ENCODE measurements at places on chromosomes 2 and 18.
A peak's percentile ranks its signal among the peaks of the same experiment; 100 is the strongest.

GRCh38 chr18:7202169-7202568 lies 28.7 kb upstream of the LRRC30 start:
- DNase-seq, result no peak

DNA sequence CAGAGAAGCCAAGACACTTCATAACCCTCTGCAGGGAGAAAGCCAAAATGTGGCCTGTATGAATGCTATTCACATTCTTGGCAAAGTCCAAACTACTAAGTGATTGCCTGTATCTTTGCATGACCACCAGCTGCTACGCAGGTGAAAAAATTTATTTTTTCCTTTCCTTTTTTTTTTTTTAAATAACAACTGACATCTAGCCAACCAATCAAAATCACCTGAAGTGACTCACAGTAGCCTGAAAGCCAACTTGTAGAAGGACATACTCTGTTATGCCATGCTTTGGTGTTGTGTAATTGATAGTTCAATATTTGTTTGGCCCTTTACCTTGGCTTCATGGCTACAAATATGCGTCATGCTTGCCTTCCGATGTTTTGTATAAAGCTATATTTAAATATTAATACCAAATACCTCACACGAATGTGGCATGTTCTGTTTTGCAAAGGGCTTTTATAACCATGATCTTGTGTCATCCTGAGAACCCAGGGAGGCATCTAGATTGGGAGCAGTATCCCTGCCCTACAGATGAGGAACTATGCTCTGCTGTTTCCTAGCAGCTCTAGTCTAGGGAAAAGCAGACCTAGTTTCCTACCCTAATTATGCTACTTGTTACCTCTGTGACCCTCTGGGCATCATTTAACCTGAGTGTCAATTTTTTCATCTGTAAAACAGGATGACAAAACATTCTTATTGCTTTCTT lies 102.1 kb downstream of the MYOM1 start:
- no peak for DNase-seq

DNA sequence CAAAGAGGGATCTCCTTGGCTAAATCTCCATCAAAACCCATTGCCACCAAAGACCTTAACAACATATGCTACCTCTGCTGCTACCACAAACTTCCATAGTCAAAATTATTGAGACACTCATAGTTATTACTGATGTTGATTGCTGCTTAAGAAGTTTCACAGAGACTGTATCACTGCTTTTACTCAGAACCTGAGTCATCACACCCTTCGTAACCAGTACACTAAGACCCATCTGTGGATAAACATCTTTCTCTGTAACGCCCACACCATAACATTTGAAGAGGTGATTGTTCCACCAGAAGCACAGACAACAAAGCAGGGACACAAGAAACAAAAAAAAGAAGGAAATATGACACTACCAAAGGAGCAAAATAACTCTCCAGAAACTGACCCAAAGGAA lies 1563.1 kb downstream of the LRP1B start:
- peak; percentile 1 for DNase-seq

DNA sequence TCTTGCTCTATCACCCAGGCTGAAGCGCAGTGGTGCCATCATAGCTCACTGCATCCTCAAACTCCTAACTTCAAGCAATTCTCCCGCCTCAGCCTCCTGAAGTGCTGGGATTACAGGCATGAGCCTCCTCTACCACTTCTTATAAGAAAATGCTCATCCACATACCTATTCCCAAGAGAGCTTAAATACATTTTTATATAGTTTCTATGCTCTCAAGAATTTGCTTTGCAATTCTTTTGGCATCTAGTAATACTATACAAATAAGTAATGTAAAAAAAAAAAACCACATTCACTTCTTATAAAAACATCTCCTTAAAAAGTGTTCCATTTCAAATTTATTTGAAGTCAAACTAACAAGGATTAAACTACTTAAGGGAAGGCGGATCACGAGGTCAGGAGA lies 197.3 kb downstream of the DNAH7 start:
- peak; percentile 80 for DNase-seq

DNA sequence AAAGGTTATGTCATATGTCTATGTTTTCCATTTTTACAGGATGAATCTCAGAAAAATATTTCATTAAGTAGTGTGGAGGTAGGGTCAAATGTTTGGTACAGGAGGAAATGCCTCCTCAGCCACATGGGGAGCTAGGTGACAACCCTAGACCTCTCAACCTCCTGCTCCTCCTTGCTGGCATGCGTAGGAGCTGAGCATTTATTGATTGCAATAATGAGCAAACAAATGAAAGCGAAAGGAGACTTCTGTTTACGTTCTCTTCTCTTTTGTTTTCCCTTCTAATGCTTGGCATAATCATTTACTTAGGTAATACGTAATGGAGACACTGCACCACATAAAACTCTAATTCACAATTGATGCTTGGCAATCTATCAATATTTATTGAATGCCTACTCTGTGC lies 95.1 kb upstream of the CCBE1 start:
- DNase-seq, result no peak

All from fibroblast of skin of right biceps (primary cell).